ENCODE measurements at places on chromosomes 3 and 15.

GRCh38 chr3:187795207-187795960 lies 50.1 kb upstream of the BCL6 start:
- DNase-seq: no peak

- DNase-seq: no peak
Measured at GRCh38 chr3:25863011-25863415, 73.1 kb downstream of the OXSM start.

GRCh38 chr15:85002517-85002916 lies 20.9 kb downstream of the PDE8A start:
- DNase-seq: no peak

DNA sequence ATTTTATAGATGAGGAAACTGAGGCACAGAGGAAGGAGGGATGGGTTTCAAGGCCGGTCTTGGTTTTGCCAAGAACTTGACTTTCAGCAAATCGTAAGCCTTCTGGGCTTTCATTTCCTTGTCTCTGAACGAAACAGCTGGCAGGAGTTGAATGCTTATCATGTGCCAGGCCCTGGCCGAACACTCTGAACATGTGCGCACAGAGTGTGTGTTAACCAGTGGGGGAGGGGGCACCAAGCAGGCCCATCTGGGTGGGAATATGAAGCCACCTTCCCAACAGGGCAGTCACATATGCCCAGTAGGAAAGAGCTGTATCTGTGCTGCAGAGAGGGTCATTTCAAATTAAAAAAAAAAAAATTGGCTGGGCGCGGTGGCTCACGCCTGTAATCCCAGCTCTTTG lies 29.3 kb downstream of the ZNF710 start:
- DNase-seq: no peak

DNA sequence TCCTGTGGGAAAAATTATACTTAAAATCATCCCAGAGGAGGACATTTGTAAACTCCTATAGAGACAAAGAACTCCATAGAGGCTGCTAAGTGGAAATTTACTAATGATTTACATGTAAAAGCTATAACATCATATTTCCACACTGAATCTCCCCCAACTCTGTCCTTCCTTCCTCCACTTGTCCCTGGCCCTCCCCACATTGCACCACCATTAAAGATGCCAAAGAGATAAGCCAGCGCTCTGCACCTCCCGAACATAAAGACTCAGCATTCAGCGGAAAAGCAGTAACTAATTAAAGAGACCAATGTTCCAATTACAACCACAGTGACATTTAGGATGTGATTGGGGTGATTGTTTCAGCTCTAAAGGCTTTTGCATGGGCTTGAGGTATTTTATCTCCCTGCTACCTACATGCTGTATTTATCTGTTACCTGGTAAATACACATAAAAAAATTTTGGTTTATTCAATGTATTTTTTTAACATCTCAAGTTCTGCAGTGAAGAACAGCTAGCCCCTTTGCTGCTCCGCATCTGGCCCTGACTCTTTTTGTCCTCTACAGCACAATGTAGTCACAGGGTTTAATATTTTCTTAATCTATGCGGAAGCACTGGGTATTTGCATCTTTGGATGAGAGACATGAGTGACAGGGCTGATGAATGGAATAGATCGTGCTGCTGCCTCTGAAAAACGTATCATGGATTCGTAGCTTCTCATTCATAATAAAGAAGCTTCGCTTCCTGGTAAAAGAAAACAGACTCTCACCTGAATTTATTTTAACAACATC lies 35.3 kb upstream of the B3GNT5 start:
- no peak for DNase-seq

DNA sequence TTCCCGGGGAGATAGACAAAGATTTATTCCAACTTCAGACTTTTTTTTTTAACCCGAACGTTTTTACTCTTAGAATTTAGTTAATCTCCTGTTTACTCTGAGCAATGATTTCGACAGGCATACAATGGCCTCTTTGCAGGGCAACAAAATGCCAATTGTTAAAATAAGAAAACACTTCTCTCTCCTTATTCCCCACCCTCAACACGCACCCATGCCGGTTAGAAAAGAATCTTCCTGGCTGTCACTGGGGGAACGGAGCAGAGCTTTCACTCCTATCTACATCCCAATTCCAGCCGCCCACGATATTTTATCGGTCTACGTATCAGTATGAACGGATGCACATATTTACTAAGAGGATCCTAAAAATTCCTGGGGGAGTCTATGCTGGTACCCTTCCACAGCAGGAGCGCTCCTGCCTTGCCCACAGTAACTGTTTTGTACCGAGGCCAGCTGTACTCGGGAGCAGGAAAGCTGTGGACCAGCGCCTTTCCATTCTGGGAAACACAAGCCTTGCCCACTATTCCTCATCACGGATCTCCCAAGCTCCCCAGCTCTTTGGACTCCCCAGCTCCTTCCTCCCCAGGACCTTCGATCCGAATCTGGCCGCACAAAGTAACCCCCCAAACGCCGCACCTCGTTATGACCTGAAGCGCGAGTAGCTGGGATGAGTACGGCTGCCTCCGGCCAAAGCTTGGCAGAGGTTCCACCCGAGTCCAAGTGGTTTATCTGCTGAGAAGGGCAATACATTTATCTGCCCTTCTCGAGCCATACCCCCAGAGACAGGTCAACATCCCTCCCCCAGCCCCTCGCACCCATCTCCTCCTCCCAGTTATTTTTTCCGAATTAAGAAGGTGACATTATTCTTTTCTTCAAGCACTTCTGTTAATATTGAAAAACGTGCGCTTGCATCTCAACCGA lies 2.2 kb upstream of the FOXB1 start:
- DNase-seq: no peak

DNA sequence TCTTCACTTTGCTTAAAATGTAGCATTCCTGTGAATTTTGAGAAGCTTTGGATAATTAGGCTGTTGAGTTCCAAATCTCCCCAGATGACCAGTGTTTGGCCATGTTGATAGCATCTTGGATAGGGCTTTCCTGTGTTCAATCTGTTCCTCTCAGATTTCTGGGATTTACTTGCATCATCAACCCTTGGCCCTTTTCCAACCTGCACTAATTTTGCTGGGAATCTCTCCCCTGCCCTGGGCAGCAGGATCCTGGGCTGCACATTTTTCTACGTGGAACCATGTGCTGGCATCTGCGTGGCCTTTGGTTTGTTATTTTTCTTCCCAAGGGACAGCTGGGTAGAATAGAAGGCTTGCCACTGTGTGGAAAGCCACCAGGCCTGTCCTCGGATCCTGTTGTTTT lies 75.4 kb upstream of the PLXNA1 start:
- no peak for DNase-seq

DNA sequence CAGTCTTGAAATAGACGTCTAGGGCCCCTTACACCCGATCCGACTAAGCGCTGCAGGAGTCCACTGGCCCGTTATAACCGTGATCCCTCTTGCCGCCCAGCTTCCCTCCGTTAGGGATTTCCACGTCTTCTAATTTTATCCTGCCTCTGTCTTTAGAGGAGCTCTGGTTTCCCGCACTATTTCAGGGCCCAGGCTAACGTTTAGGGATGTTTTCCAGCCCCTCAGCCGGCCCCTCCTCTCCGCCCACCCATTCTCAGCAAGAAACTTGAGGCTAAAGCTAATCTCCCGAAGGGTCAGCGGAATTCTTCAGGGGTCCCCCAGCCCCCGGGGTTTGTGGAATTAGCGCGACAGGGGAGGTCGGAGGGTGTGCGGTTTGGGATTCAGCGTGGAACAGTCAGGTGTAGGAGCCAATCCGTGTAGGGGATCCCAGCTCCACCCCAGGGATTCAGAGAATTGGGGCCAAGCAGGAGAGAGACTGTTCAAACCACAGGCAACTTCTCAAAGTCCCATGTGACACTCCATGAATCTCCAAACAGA lies 1.6 kb downstream of the PTX3 start:
- DNase-seq: no peak

GRCh38 chr3:138890555-138891187 lies 55.9 kb upstream of the PIK3CB start:
- no peak for DNase-seq

DNA sequence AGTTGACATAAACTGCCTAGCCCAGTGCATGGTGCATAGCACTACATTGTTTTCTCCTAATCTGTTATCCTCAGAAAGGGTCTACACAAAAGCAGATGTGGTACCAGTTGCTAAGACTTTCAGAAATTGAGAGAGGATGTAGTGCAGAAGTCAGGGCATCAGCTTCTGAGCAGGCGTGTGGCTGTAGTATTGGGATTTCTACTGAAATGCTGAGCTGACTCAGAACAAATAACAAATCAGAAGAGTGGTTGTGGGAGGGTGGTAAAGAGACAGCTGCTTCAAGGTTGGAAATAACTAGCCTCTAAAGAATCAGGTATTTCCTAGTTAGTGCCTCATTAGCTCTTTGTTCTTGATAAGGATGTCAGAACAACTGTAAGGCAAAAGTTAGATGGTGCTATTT lies 161.3 kb downstream of the AKAP13 start:
- DNase-seq: no peak

DNA sequence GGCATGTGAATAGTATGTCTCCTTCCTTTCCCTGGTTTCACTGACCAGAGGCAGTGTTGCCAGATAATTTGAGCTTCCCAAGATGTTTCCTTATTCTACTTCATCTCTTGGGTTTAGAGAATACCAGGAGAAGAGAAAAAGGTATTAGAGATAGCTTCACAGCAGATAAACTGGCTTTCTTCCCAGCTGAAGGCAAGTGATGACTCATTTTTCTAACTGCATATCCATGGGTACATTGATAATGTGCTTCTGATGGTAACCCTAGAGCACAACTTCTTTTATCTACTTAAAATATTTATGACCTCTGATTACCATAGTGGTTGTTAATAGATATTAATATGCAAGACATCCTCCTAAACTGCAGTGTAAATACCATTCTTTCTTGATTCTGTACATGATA lies 34.6 kb upstream of the CMTM8 start:
- DNase-seq: no peak

- no peak for DNase-seq
Measured at GRCh38 chr3:114446600-114446999, 152.8 kb downstream of the TIGIT start.

GRCh38 chr15:34620814-34621213 lies 37.4 kb upstream of the GOLGA8B start:
- no peak for DNase-seq

DNA sequence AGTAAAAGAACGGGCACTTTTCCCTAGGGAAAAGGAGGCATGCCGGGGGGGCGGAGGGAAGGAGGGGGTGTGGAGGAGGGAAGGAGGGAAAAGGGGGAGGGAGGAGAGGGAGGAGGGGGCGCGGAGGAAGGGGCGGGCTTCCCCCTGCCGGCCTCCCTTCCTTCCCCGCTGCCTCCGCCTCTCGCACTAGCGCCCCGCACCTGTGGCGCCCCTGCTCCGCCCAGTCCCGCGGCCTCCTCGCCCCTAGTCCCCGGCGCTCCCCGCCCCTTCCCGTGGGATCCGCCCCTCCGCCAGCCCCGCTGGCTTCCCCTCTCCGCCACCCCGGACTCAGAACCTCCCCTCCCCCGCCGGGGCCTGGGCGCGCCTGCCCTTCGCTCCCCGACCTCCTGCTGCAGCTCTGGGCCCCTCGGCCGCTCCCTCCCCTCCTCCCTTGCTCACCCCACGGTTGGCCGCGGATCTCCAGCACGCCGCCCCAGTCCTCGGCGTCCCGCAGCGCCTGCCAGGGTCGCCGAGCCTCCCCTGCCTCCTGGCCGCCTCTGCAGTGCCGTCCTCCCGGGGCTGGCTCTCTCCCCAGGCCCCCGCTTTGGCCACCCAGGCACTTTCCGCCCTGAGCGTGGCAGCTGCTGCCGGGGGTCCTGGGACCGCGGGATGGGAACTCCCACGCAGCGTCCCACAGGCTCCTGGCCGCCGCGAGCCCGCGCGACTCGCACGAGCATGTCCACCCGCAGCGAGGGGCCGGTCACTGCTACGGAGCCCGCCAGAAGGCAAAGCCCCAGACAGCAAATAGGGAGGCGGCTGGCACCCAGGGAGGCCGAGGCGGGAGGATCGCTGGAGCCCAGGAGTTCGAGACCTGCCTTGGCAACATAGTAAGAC lies 147.4 kb downstream of the TJP1 start:
- DNase-seq: no peak

GRCh38 chr3:154301561-154301960 lies 22.7 kb downstream of the DHX36 start:
- no peak for DNase-seq

GRCh38 chr3:14208977-14209394 lies 30.4 kb downstream of the LSM3 start:
- DNase-seq: no peak

- no peak for DNase-seq
Measured at GRCh38 chr3:187713504-187713903, 11.1 kb upstream of the RTP2 start.

DNA sequence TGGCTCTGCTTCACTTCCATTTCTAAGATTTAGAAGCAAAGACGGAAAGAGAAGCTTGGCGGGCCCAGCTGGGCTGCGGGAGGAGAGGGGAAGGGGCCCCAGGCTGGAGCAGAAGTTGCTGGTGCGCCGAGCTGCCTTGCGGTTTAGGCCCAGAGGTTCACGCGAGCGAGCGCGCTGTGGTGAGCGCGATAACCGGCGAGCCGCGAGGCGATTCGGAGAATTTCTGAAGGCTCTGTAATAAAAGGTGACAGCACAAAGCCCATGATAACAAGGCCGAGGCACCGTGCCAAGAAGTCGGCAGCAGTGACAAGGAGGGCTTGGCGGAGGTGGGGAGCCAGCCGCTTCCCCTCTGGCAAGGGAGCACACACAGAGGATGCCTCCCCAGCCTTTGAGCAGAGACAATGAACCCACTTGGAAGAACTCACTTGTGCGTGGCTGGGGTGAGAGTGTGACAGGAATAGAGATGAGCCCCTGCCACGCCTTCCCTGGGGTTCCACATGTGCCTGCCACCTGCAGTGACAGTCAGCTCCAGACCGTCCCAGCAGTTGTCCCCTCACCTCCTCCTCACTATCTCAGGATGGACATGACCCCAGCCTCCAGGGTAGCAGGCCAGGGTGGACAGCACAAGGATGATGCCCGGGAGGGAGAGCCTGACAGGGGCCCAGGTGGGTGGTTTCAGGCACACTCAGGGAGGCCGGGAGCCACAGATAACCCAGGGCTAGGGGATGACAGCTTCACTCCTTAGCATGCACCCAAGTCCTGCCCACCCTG lies 315.2 kb downstream of the UACA start:
- DNase-seq: no peak

DNA sequence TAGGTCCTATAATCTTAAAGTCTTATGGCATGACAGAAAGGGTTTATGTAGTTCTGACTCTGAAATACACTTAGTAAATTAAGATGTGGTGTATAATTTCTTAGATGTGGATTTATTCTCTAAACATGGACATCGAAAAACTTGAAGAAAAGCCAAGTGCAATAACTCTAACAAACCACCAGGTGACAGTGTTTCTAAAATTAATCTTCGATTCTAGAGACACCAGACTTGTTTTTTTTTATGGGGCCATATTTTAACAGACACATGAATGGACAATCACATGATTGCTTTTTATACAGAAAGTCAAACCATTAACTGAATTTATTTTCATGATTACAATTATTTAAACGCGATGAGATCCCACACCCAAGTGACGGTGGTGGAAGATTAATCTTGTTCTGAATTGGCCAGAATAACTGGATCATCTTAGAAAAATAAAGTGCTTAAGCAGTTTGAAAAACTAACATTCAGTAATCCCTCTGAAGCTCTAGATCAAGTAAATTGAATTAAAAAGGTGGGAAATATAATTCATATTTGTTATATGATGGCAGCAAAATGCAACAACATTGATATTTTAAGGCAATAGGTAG lies 305.1 kb downstream of the LSAMP start:
- DNase-seq: no peak

GRCh38 chr3:116051586-116051985 lies 393.7 kb downstream of the LSAMP start:
- DNase-seq: no peak

GRCh38 chr3:152321200-152321954 lies 52.6 kb downstream of the MBNL1 start:
- no peak for DNase-seq

GRCh38 chr15:74449643-74450205 lies 11.2 kb downstream of the UBL7 start:
- no peak for DNase-seq

GRCh38 chr15:86061581-86061980 lies 18.1 kb upstream of the AGBL1 start:
- DNase-seq: no peak

Measured in stimulated activated CD8-positive, alpha-beta memory T cell treated with anti-CD3 and anti-CD28 coated beads, Interleukin-4, amount 100 ng/mL, for 4 hours (primary cell).